ENCODE measurements at places on chromosomes 2 and 18. TPM values are rescaled to one million over a fixed set of nuclear protein-coding genes. Genes with fewer than 3 reads are reported as not detected.

The MC5R gene
- not detected for total RNA-seq

DNA sequence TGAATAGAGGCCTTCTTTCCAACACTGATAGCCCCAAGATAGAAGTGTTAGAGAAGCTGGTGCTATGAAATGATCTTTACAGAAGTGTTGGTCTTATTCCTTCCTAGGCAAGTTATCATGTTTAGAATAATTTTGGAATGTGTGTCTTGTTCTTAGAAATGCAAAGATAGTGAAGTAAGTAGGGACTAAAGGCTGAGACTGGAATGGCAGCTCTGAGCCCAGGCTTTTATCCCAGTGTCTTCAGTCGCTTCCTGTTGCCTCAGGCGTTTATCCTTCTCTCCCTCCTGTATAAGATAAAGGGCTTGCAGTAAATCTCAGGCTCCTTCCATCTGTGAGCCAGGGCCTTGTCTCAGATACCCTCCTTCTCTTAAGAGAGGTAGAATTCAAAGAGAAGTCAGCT lies 218.1 kb downstream of the TPGS2 start:
- DNase-seq = no peak

DNA sequence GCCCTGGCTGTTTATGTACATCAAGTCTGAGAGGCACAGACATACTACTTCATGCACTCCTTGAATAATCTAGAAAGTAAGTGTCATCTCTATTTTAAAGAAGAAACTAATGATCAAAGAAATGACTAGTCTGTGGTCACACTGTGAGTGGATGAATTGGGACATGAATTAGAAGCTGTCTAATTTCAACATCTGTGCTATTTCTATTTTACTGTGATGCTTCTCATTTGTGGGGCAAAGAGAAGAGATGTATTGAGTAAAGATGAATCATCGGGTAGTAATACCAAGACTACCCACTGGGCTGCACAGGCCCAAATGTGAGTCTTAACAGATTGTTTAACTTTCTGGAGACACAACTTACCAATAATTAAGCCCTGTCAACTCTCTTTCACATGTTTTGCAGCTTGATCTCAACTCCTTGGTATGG lies 42.4 kb upstream of the MTIF2 start:
- DNase-seq = no peak

The OSBPL6 gene
- 4.6 TPM for total RNA-seq

- DNase-seq = no peak
These were observed 189.7 kb downstream of the ADCYAP1 start for GRCh38 chr18:1094409-1094808.

All from thoracic aorta (tissue), 2 donors.